Activated naive CD8-positive, alpha-beta T cell treated with anti-CD3 and anti-CD28 coated beads for 36 hours (primary cell): ENCODE measurements at places on chromosomes 7 and 10. TPM values are rescaled to one million over a fixed set of nuclear protein-coding genes. Genes with fewer than 3 reads are reported as not detected.

The TAC1 gene
- 0.78 TPM for total RNA-seq

The ANXA8L1 gene
- not detected for total RNA-seq

The SPDYE1 gene
- total RNA-seq, result not detected

The SEMA3E gene
- total RNA-seq, result not detected
